ENCODE measurements at places on chromosomes 7 and 10. TPM values are rescaled to one million over a fixed set of nuclear protein-coding genes. Genes with fewer than 3 reads are reported as not detected.
A peak's percentile ranks its signal among the peaks of the same experiment; 100 is the strongest.

GRCh38 chr7:11427686-11428273, 404.2 kb downstream of the THSD7A start:
- no peak for DNase-seq

- no peak for DNase-seq
These were observed 135.1 kb upstream of the RET start for GRCh38 chr10:42941790-42942189.

- no peak for DNase-seq
These were observed 9.9 kb upstream of the HOXA2 start for GRCh38 chr7:27112361-27112760.

AS3MT gene
- 0.85 TPM for total RNA-seq

DNA sequence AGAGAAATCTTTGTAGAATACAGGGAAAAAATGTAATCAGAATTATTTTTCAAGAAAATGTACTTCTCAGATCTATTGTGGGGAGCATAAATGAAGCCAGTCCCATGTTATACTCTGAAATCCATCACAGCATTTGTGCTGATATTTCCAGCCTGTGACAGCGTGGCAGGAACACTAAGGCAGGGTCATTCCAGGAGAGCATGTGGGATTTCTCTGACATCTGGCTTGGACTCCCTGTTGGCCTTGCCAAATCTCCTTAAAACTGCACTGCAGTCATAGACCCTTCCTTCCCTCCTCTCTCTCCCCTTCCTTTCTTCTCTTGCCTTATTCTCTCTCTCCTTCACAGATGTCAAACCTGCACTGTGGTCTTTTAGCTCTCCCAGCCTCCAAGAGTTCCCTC, 6.5 kb upstream of the TSPAN13 start:
- DNase-seq = no peak

ASIC3 gene
- 7.6 TPM for total RNA-seq

GRCh38 chr10:129579228-129579627, 112.2 kb downstream of the MGMT start:
- DNase-seq = no peak

DNA sequence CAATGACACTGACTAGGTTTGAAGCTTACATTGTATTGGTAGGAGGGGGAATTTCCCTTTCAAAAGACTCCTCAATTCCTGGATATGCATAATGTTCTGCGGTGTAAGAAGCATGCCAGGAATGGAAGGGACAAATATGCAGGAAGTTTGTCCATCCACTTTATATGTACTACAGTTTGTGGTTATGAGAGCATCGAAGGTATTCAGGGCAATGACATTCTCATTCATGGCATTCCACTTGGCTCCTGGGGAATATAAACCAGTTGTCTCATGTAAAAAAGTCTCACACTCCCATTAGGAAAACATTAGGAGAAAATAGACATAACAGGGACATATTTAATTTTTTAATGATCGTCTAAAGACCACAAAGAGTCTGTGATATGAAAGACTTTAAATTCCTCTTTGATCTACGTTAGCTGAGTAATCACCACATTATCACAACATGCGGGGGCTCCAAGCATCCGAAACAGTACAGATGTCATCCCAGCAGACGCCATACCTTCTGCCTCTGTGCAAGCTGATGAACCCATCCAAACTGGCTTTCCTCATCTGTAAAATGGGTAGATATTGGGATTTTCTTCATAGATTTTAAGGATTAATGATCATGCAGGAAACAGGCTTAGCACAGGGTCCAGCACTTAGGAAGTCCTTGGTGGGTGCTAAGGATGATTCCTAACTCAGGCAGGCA, 675.3 kb downstream of the INHBA start:
- no peak for DNase-seq

GRCh38 chr10:113450906-113451305, 101.9 kb upstream of the HABP2 start:
- DNase-seq = no peak

DNA sequence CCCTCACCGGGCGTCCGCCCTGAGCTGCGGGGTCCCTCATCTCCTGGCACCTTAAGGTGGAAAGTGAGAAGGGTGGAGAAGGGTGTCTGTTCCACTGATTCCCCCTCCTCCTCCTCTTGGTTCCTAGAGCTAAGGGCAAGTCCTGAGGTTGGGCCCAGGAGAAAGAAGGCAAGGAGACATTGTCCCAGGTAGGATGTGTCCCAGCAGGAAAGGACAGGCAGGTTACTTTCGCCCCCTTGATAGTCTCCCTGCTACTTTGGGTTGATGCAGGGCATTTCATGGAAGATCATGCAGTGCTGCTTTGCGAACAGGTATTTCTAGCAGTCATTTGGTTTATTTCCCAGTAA, 582 bp downstream of the STEAP2 start:
- no peak for DNase-seq

DNA sequence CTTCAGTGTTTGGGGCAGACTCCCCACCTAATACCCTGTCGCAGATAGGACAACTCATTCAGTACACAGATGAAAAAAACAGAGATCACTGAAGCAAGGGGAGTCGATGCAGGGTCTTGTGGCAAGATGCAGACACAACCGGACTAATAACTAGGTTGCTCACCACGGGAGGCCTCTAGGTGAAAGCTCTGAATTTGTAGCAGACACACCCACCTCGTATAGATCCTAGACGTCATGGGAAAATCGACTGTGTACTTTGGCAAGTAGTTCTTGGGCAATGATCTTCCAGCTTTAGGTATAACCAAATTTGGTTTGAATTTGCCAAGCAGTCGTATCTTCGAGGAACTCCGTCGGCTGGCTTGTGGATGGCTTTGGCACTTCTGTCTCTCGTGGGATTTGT, 88.1 kb downstream of the TCF7L2 start:
- no peak for DNase-seq

GRCh38 chr10:73780966-73781365, 882 bp upstream of the CHCHD1 start:
- DNase-seq = peak; percentile 25

LBX1 gene
- not detected for total RNA-seq

- DNase-seq = peak; percentile 31
These were observed 284.3 kb downstream of the SORCS3 start for GRCh38 chr10:104925232-104925851.

HKDC1 gene
- total RNA-seq = 0.67 TPM

- DNase-seq = peak; percentile 59
These were observed 4.6 kb downstream of the TRPV6 start for GRCh38 chr7:142880876-142881505.

DNA sequence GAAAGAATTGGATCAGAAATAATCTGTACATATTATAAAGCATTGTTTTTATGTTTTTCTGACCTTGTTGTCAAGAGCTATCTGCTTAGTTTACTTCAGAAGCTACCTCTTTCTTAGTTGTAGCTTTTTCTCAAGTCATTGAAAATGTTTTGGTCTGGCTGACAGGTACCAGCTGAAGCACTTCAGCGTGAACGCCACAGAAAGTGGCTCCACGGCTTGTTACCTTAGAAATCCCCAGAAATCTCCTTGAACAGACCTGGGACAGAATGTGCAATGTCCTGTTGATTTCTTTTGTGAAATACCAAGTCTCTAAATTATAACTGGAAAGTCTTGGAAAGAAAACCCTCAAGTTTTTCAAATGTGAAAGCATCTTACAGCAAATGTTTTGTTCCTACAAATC, 96.8 kb downstream of the ZMYND11 start:
- no peak for DNase-seq

DNA sequence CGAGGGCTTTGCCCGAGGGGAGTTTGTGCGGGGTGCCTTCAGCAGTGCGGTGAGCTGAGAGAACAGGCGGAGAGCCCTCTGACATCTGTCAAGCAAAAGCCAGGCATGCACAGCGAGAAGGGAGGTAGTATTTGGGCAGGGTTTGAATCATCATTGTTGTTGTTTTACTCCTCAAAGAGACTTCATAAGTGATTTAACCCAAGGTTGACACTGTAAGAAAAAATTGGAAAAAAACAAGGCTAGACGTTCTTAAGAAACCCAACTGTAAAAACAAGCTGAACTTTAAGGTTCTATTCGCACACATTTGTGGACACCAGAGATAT, 1.3 kb downstream of the ADAM22 start:
- DNase-seq = no peak

DNA sequence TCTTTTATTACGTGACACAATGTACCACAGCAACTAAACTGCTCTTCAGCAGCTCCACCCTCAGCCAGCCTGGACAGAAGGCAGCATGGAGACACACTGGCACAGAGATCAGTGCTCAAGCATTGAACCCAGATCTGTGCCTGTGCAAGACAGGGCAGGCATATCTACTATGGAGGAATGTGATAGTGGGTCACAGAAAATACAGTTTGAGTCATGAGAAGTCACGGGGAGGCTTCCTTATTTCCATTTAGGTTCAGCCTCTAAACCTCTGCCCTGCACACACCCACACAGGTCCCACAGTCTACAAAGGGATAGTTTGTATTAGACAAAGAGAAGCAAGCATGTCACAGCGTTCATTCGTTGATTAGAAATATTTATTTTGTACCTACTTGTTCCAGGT, 187.4 kb upstream of the AGR3 start:
- no peak for DNase-seq

C7orf33 gene
- not detected for total RNA-seq

GRCh38 chr10:63976538-63976937, 455.3 kb downstream of the REEP3 start:
- DNase-seq = peak; percentile 54

ABCA13 gene
- total RNA-seq = not detected

DNA sequence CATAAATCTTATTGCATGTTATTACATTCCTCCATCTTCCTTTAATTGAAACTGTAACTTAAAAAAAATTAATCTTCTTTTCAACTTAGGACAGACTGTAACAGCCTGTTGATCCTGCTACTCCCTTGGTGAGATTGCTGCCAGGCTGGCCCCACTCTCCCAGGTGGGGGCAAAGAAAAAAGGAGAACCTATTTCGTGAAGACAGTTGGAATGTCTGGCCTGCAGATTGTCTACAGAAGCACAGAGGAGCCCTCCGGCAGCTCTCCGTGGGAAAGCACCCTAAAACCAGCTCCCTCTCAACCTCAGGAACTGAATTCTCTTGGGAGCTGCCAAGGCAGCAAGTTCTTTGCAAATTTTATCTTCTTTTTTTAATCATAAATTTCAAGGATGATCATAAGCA, 32.8 kb downstream of the GRB10 start:
- no peak for DNase-seq

DNA sequence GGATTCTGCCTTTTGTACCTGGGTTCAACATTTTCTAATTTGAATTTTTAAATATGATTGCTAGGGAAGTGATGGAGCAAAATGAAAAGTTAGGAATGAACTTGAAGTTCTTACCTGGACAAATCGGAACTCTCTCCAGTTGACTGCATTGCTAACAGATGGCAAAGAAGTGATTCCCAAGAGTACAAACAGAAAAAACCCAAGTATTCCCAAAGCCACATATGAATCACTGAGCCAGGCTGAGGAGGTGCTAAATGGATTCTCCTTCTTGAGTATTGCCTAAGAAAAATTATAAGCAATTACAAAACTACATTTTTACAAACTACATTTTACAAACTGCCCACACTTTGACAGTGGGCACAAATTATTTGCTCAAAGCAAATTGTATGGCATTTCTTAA, 25.9 kb downstream of the STEAP4 start:
- no peak for DNase-seq

CYP3A4 gene
- total RNA-seq = not detected

GJD4 gene
- total RNA-seq = not detected

DNA sequence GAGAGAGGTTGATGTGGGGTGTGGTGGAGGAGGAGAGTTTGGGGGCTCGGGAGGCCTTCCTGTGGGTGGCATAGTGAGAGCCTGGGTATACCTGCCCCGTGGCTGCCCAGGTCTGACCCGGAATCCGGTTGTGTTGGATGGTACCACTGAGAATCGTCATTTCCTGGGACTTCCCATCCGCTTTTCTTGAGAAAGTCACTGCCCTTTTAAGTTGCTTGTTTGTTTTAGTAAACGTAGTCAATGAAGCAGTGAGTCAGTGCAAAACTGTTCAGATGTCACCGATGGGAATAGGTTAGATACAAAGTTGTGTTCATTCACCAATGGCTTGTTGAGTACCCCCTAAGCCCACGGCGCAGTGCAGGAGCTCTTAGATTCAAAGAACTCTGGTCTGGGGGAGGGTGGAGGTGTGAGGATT, 285.8 kb downstream of the CAMK1D start:
- DNase-seq = peak; percentile 70

- no peak for DNase-seq
These were observed 54.7 kb downstream of the ARHGAP22 start for GRCh38 chr10:48550071-48550691.

ACBD5 gene
- 14.6 TPM for total RNA-seq

DNA sequence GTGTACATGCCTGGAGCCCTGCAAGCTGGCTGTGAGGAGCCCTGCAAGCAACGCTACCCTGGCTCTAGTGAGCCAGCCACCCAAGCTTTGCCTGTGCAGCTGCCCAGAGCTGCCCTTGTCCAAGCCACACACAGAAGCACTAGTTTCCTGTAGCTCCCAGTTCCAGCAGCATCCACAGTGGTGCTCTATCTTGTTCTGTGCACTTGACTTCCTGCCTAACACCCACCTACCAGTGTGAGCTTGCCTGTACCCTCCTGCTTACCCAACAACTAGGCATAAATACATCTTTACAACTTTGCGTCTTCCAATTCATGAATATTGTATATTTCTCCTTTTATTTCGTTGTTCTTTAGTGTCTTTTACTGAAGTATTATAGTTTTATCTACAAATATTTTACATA, 32.2 kb upstream of the ZNF518A start:
- no peak for DNase-seq

GRCh38 chr7:29274146-29275017, 79.8 kb downstream of the CHN2 start:
- no peak for DNase-seq

DNA sequence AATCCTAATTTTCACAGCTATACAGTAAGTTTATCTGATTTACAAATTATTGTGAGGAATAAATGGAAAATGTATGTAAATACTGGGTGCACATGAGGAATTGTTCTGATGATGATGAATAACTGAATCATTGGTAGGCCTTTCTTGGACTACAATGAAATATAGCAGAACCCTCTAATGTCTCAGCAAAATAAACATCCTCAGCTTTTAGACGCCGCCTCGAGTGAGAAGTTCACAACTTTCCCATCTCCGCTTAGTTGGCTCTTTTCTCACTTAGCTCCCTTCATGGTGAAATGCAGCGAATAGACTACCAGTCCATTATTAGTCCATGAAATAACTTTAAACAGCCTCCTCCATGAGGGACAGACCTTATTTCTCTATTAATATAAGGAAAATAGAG, 182.3 kb downstream of the BICC1 start:
- no peak for DNase-seq

AGR2 gene
- total RNA-seq = not detected

DRGX gene
- not detected for total RNA-seq

MCU gene
- total RNA-seq = 17.7 TPM

- no peak for DNase-seq
These were observed 58.1 kb downstream of the MDFIC start for GRCh38 chr7:114979803-114980507.

C10orf105 gene
- 0.63 TPM for total RNA-seq

- DNase-seq = no peak
These were observed 237.2 kb upstream of the MTPN start for GRCh38 chr7:136214356-136214755.

DNA sequence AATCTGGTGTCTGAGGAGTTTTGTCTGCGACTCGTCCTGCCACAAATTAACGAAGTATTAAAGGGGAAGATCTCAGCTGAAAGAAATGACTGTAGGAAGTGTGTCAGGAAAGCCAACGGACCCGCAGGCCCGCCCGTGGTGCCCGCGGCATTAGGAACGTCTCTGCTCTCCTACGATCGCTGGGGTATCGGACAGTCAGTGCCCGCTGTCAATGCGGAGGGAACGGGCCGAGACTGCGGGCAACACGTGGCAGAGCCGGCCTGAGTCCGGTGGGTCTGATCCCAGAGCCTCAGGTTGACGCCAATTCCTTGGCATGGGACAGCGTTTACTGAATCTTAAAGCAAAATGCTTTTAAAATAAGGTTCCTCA, 128.7 kb downstream of the KBTBD2 start:
- DNase-seq = no peak

SLIT1 gene
- total RNA-seq = 0.71 TPM

Data from activated CD4-positive, alpha-beta memory T cell treated with anti-CD3 and anti-CD28 coated beads for 36 hours (primary cell).